ENCODE measurements at places on chromosomes 12 and 14.

DNA sequence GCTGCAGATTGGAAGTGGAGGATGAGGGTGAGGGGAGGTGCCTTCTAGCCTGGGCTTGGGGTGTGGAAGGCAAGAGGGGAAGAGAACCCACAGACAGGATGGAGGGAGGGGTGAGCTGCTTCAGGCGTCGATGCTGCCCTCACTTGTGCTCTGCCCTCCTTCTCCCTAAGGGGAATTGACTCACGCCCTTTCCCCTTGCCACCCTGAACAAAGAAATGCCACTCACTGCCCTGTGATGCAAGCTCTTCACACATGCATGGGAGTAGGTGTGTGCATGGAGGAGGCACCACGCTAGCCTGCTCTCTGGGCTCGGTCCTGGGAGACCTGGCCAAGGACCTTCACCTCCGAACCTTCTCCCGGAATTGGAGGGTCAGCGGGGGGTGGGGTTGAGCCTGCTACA, 35.7 kb upstream of the PRMT8 start:
- no peak for DNase-seq

GRCh38 chr12:13133886-13134285, 30.4 kb upstream of the GSG1 start:
- DNase-seq, result no peak

GRCh38 chr12:24948420-24948756, 513 bp downstream of the BCAT1 start:
- DNase-seq, result no peak

DNA sequence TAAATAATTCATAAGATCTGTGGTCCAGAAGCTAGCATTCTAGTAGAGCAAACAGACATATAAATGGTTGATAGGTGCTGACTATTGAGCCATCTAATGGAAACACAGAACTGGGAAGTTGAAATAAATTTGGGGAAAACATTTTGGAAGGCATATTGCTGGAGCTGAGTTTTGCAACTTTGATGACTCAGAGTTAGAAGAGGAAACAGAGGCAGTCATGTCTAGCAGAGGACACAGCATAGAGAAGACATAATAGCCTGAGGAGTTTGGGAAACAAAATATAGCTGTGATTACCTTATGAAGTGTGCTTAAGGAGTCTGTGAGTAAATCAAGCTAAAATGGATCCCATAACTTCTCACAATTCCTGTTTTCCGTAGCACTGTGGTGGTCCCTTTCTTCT, 86.9 kb upstream of the FLRT2 start:
- no peak for DNase-seq

DNA sequence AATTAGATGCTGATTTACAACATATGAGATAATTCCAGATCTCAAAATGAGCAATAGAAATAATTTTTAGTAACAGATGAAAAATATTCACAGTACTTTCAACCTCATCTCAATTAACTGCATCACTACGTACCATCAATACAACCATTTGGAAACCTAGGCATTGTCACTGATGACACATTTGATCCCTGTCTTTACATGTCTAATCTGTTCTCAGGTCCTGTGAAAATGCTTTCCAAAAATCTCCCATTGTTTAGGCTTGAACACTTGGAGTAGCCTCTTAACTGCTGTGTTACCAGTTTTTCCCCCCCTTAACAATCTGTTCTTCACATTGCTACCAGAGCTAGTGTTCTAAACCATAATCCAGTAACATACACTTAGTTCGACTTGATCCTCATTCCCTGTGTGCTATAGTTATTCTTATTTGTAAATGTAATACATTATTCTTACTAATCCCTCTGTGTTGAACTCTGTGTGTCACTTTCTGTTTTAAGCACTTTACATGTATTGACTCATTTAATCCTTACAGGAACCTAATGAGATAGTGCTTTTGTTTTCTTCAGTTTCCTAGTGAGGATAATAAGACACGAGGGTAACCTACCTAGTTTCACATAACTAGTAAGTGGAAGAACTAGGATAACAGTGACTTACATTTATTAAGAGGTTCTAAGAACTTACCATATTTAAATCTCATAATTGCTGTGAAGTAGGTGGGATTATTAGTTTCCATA, 41.7 kb downstream of the LARP4 start:
- no peak for DNase-seq

GRCh38 chr12:7832059-7832696, 40.5 kb downstream of the SLC2A14 start:
- no peak for DNase-seq

- no peak for DNase-seq
These were observed 95.5 kb upstream of the SLC16A7 start for GRCh38 chr12:59500335-59500734.

- DNase-seq, result no peak
These were observed 51.6 kb downstream of the MVK start for GRCh38 chr12:109625131-109625559.

GRCh38 chr14:100865682-100866591, 37.6 kb downstream of the RTL1 start:
- DNase-seq, result no peak

- DNase-seq, result no peak
These were observed 10.8 kb upstream of the CNIH1 start for GRCh38 chr14:54451961-54452360.

DNA sequence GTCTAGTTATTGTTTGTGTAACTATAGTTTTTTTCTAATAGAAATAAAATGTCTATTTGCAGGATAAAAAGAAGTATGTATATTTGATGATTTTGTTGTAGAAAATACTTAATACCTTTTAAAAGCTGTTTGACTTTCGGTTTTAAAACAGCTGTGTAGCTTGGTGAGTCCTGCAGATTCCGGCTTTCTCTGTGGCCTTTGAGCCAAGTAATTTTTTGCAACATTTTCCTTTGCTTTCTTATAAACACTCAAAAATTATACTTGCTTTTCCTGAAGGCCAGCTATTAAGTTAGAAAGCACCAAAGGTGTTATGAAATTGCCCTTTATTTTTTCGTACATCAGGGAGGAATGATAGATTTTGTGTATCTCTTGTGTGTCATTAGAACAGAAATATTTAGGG, 63.6 kb downstream of the CRADD start:
- no peak for DNase-seq

DNA sequence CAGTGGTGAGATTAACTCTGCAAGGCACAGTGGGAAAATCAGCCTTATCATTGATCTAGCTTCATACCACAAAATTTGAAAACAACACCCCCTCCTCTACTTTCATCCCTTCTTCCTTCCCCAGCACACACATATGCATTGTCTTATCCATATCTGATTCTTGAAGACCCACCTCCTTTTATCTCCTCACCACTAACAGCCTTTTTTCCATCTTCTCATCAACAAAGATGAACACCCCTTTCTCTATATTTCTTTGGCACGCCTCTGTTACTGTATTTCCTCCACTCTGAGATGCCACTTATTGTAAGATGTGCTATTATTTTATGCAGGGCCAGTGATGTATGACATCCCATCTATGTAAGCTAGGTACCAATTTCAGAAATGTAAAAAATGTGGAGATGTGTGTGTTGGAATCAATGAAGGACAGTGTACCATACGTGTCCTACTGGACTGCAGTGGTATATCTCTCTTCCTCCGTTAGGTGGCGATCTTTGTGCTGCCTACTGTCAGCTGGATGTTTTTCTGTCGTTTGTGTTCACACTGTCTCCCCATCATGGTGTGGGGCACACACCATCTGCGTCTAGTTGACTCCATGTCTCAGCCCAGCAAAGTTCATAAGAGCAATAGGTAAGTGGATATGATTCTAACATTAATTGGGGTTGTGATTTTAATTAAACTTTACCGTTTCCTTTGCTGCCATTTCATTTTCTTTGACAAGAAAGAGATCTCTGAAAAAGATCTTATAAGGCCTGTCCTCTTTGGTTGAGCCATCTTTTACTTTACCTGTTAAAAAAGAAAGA, 24.0 kb downstream of the CCDC38 start:
- no peak for DNase-seq

DNA sequence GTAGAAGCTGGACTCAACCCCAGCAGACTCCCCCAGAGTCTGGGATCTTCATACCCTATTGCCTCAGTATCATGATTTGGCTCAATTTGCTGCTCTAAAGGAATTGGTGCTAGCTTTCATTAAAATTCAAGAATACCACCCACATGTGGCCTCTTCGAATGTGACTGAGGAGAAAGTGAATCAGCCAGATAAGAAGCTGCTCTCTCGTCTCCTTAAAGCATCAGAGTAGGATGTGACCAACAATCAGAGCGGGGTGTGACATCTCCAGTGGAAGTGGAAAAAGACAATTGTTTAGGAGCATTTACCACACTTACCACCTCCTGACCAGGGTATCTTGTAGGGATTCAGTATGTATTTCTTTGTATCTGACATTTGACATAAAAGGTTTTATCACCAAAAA, 278.2 kb upstream of the DIO2 start:
- DNase-seq, result no peak

GRCh38 chr14:58098507-58098906, 53.5 kb downstream of the ARMH4 start:
- DNase-seq, result no peak

DNA sequence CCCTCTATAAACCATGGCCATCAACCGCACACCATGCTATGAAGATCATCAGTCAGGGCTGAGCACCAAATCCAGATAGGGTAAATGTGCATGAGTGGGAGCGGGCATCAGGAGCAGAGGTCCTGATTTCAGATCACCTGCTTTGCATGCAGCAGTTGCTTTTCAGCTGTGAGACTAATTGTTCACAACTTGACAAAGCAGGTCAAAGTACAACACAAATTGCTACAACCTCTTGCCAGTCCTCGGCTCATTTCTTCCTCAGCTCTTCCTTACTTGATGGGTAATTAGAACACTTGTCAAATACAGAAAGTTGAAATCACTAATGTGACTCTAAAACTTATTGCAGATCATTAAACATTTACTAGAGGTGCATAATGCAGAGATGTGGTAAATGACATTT, 171.6 kb downstream of the PPM1H start:
- DNase-seq, result no peak

DNA sequence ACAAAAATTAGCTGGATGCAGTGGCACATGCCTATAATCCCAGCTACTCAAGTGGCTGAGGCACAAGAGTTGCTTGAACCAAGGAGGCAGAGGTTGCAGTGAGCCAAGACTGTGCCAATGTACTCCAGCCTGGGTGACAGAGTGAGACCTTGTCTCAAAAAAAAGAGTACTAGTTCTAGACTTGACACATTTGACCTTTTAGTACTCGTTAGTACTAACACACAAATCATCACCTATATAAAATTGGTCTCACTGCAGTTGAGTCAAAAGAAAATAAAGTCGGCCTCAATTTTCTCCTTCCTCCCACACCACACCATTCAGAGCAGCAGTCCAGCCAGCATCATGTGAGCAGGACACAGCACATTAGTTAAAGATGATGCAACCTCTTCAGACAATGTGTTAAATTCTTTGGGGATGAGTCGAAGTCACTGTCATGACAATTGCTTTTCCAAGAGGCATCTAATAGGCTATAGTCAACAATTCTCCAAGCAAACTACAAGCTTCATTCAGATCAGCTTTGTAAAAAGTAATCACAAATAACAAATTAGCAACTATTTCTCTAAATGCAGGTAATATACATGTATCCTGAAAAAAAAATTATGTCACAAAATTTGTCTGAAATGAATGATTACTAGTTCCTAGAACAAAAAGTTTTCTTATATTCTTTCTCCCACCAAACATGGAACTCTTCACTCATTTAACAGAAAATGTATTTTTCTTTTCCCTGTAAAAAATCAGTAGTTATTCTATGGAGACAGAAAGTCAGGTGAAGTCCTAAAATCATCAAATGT, 55.6 kb downstream of the CLIP1 start:
- DNase-seq, result no peak

DNA sequence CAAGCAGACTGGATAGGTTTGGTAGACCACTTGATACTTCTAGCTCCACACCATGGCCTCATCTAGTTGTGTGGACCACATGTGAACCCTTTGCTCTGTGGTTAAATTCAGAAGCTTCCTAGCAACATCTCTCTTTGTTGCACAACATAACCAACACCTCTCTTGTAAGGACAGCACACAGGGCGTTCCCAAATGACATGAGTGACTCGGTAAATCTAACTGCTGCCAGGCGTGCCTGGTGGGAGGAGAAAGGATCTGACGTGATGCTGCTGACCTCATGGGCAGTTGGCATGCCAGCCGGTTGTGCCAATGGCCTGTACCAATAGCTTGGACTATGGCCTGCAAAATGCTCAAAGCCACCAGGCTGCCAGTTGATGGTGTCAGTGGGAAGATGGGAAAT, 93.8 kb downstream of the CPSF2 start:
- no peak for DNase-seq

DNA sequence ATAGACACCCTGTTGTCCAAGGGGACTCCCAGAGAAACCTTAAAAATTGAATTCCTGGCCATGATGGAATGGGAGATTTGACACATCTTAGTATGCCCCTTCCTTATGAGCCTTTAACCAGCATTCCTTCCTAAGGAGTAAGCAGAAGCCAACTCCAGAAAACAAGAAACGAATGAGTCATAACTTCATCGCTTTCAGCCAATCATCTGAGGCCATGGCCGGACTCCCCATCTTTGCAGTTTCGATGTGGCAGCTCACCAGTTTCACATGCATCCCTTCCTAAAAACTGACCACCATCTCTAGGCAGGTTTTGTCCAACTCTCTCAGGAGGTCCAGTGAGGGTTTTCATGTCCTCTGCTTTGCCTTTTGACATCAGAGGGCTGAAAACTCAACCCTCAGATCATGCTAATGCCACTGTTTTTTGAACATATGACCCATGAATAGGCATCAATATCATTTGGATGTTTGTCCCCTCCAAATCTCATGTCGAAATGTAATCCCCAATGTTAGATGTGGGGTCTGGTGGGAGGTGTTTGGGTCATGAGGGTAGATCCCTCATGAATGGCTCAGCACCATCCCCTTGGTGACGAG, 19.9 kb downstream of the DAAM1 start:
- no peak for DNase-seq

GRCh38 chr12:21828136-21828775, 53.8 kb upstream of the KCNJ8 start:
- no peak for DNase-seq

- DNase-seq, result no peak
These were observed 9.1 kb downstream of the BORCS5 start for GRCh38 chr12:12365931-12366431.

- DNase-seq, result no peak
These were observed 115.0 kb downstream of the DACT1 start for GRCh38 chr14:58752771-58753201.

- no peak for DNase-seq
These were observed 77.7 kb upstream of the SLC38A2 start for GRCh38 chr12:46450279-46450748.

DNA sequence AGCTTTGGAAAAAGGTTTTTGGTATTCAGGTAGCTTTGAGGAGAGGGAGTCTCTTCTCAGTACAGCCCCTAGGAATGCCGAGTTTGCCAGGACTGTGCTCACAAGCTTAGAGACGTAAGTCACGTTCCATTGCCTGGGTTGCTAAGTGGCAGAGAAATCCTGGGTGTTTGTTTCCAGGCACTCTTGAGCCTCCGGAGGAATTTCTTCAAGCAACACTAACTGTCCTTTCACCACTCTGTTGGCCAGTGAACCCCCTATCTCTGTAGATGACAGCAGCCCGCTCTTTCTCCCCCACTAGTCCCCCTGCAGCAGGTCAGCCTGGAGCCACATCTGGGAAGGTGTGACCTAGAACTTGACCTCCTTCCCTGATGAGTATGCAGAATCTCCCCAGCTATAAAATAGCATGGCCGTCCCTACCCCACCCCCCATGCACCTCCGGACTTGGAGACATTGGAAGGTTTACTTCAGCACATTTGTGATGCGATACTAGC, 162.7 kb downstream of the ZFP36L1 start:
- DNase-seq, result no peak

GRCh38 chr12:14554281-14555007, 13.2 kb downstream of the PLBD1 start:
- no peak for DNase-seq

GRCh38 chr14:54480830-54481562, 7.8 kb downstream of the GMFB start:
- DNase-seq, result no peak

Measured in stimulated activated CD8-positive, alpha-beta memory T cell treated with anti-CD3 and anti-CD28 coated beads, Interleukin-2, amount 100 ng/mL, for 1 hour (primary cell).